Fibroblast of skin of back (primary cell): ENCODE measurements at places on chromosomes 2 and 18.

DNA sequence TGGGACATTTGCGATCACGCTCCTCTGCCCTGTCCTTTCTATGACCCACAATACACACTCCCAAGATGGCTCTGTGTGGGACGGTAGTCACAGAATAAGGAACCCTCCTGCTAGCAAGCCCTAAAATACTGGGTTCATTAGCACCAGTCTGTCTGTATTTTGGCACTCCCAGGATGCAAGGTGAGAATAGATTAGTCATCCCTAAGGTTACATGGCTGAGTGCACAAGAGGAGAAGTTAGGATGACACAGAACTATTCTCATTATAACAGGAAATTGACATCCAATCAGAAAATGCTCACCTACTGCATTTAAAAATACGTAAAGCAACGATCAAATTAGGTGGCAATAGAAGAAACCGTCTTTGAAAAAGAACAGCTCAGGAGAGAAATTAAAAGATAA, 590.2 kb downstream of the EPHA4 start:
- no peak for DNase-seq

DNA sequence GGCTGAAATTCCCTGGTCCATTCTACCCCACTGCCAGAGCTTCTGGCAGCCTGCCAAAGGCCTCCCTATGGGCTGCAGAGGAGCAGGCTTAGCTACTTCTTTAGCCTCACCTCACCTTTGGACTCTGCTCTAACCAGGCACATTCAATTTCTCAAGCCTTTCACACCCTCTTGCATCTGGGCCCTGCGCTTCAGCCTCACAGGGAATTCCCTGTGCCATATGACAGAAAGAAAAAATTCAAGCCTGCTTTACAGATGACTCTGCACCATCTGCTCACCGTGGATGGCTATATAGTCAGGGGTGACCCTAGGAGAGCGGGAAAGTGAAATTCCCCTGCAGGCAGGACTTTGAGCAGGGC, 62.5 kb downstream of the REEP1 start:
- no peak for DNase-seq

DNA sequence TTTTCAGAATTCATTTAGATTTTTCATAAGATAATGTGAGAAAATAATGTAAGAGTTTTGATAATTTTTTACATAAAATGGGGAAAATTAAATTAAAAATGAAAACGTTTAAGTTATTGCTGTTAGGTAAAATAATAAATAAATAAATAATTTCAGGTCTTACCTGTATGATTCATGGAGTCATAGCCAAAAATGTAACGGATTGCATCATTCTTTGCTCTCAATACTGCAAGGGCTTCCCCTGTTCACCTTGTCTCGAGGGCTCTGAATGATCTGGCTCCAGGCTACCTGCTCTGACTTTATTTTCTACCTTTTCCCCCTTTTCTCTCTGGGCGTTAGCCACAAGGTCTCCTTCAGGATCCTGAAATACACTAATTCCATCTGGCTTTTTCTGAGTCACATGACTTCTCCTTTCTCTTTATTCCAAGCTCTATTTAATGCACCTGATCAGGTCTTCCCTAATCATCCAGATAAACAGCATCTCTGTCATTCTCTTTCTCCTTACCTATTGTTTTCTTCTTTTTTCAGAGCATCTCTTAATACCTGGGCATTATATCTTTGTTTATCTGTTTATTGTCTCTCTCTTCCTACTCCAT, 30.0 kb upstream of the CFAP36 start:
- DNase-seq, result no peak

GRCh38 chr2:197940382-197940781, 136.0 kb downstream of the PLCL1 start:
- DNase-seq, result no peak

GRCh38 chr2:97699765-97700444, 13.5 kb upstream of the ZAP70 start:
- DNase-seq, result peak; percentile 51

DNA sequence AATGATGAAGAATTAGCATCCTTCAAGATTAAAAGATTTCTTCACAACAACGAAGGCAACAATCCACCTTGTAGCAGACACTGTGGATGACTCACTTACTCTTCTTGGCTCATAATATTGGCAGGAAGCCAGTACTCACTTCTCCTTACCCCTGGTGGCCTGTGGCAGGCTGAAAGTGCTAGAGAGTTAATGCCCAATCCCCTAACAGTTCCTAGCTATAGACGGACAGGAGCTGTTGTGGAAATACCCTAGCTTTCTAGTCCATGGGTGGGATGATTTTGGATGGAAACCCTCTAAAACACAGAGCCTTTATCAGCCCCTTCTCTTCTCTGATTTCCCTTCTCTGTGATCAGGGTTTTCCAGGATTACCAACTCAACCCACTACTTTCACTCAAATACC, 128.6 kb upstream of the NYAP2 start:
- DNase-seq, result peak; percentile 66

DNA sequence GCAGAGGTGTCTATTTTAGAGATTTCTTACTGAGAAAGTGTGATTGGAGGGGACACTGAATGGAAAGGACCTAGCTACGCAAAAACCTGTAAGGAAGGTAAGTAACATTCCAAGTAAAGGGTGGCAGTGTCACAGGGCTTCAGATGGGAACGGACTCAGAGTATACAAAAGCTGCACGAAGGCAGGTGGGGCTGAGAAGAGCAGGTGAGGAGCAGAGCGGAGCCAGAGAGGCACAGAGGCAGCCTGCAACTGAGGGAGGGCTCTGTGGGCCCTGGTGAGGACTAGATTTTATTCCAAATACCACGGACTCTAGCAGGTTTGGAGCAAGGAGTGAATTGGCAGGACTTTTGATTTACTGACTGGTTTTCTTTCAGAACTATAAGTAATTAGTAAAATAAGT, 331.3 kb upstream of the PKDCC start:
- no peak for DNase-seq

DNA sequence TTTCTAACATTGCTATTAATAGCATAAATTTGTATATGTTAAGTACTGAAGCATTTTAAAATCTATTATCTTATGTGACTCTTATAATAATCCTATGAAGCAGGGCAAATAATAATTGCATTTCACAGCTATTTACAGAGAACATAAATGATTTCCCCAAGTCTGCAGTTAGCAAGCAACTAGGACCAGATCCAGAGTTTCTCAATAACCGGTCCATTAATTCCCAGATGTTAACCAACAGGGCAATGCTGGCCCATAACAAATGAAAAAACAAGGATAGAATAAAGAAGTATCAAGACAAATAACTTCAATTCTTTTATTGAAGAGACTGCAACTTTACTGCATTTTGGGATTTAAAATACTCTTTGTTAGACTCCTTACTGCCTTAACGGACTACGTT, 91.7 kb upstream of the SPTBN1 start:
- no peak for DNase-seq

GRCh38 chr2:23761638-23762037, 165.3 kb downstream of the ATAD2B start:
- DNase-seq, result no peak

DNA sequence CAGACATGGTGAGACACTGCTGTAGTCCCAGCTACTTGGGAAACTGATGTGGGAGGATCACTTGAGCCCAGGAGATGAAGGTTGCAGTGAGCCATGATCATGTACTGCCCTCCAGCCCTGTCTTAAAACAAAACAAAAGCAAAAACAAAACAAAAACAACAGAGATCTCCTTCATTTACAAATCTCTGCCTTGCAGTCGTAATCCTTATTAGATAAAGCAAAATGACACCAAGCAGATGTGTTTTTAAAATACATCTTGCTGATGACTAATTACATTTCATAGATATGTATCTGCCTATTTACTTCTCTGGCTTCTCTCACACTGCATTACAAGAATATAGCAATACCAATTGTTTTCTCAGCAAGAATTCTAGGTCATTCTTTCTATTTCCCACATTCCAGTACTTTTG, 22.8 kb downstream of the NFE2L2 start:
- peak; percentile 56 for DNase-seq

GRCh38 chr2:238894226-238894949, 46.5 kb downstream of the TWIST2 start:
- no peak for DNase-seq

DNA sequence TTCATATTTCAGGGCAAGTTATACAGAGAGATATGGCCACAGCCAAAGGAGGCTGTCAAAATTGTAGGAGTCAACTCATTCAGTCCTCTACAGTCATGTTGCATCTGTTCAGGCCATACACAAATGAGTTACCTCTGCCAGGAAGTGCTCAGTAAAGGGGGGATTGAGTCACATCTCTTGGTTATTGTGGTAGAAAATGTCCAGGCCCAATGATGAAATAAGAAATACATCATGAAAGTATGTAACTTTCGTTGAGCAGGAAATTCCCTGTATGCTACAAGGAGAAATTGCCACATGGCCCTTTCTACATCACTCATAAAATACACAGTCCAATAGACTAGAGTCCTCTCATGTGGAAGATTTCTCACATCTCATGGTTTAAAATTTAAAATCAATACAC, 103.9 kb upstream of the COL3A1 start:
- peak; percentile 79 for DNase-seq

DNA sequence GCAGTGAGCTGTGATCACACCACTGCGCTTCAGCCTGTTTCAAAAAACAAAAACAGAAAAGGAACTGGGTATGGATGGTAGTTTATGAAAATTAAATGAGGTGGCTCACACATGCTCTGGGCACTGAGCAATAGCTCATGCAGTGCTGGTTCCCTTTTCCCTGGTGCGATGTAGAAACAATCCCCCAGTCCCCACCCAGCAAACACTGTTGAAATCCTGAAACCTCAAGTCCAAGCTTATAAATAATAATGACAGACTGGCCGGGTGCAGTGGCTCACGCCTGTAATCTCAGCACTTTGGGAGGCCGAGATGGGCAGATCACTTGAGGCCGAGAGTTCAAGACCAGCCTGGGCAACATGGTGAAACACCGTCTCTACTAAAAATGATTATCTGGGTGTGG, 55.4 kb upstream of the SMAD2 start:
- no peak for DNase-seq

- DNase-seq, result no peak
These were observed 66.7 kb upstream of the HPCAL1 start for GRCh38 chr2:10235909-10236550.

DNA sequence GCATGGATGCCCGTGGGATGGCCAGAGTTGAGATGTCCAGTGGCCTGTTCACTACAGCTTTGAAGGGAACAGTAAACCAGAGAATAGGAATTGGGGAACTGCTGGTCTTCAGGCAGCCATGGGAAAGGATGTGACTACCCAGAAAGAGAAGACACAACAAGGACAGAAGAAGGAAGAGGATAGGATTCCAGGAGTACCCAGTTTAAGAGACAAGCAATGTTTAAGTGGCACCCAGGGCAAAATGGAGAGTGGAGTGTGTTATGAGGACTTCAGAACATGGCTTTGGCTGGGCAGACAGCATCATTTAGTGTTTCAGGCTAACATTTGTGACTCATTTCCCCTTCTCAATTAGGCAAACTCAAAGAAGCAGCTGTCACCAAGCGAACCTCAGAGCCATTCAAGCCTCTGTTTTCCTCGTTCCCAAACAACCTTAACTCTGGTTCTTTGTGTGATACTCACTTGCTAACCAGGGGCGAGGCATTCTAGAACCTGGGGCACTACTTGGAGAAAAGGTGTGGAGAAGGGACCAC, 4.0 kb upstream of the FAM124B start:
- no peak for DNase-seq

DNA sequence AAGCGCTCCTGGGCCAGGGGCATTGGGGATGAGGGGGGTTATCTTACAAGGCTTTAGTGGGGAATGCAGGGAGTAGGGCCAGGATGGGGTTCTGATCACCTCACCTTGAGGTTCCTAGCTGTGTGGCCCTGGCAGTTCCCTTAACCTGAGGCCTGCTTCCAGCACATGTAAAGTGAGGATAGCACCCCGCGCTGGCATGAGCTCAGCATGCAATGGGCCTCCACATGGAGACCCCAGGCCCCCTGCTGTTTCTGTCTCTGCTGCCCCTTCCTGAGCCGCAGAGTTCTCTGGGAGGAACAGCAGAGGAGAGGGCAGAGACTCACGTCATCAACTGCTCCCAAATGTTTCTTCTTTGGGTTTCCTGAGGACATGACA, 8.6 kb upstream of the TEX51 start:
- no peak for DNase-seq

DNA sequence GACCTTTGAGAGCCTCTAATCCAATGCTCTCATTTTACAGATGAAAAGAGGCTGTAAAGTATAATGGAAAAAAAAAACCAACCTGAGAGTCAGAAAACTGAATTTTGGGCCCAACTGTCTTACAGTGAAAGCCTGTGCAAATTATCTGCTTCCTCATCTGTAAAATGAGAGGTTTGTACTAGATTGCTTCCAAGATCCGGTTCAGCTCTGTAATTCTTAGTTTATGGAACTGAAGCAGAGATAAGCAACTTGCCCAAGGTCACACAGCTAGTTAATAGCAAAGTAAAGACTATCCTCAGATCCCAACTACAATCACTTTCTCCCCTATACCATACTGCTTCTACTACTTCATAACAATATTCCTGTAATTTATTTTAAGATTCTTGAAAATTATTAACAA, 6.3 kb downstream of the TLK1 start:
- no peak for DNase-seq

GRCh38 chr18:26547646-26548414, 523 bp downstream of the KCTD1 start:
- DNase-seq, result peak; percentile 81

- no peak for DNase-seq
These were observed 211.5 kb downstream of the RAD51AP2 start for GRCh38 chr2:17306706-17307105.

- no peak for DNase-seq
These were observed 13.5 kb upstream of the DARS1 start for GRCh38 chr2:135998879-135999278.

DNA sequence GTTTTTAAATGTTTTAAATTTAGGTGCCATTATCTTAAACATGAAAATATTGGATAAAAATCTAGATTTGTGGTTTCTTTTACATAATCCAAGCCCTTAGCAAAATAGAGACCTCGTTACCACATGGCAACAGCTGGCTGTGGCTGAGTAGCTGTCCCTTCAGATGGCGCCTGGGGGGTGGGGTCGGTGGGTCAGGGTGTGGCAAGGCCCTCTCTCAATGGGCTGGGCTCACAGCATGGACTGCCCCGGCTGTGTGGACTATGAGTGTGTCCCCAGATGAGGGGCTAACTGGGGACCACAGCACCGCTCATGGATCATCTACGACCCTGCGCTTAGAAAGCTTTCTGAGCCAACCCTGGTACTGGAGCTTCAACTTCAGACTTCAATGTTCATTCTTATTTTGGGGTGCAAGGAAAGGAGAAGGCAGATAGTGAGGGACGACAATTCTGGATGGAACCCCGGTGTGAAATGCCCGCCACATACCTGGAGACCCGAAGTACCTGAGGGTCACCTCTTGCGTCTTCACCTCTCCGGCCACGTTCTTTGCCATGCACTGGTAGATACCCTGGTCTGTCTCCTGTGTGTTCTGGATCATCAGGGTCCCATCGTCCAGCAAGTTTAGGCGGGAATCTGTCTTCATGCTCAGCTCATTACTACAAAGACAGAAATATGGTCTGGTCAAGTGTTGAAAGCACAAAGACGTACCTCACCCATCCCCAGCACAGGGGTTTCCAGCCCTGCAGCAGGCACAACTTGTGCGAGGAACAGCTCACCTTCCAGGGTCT, 71.0 kb downstream of the PXDN start:
- no peak for DNase-seq

- no peak for DNase-seq
These were observed 1.9 kb upstream of the KCNS3 start for GRCh38 chr2:17876590-17876989.
